IPS-NIHi11 (cell line): ENCODE measurements at places on chromosomes 2 and 18.

DNA sequence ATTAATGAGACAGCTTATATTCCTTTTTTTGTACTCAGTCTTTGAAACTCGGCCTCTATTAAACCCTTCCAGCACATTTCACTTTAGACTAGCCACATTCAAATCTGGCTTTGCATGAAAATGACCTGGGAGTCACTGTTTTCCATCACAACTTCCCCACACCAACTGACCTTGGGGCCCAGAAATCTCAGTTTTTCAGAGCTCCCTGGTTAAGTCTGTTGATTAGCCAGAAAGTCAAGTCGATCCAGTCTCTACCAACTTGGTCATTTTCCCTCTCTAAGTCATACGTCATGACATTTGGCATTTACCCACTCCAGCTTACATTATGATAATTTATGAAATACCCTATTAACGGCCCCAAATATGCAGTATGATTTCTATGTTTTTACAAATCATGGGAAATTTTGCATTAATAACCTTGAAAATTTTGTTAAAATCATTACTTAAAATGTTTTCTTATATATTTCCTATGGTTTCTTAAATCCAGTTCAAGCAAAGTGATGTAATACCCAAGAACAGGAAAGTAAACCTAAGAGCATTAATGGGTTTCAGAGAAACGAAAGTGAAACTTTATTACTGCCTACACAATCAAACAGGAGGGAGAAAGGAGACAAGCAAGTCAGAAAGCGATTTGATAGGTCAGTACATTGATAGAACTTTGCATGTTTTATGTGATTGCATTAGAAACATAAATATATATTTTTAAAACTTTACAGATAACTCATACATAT, 77.1 kb downstream of the SPATS2L start:
- DNase-seq: peak; percentile 47

DNA sequence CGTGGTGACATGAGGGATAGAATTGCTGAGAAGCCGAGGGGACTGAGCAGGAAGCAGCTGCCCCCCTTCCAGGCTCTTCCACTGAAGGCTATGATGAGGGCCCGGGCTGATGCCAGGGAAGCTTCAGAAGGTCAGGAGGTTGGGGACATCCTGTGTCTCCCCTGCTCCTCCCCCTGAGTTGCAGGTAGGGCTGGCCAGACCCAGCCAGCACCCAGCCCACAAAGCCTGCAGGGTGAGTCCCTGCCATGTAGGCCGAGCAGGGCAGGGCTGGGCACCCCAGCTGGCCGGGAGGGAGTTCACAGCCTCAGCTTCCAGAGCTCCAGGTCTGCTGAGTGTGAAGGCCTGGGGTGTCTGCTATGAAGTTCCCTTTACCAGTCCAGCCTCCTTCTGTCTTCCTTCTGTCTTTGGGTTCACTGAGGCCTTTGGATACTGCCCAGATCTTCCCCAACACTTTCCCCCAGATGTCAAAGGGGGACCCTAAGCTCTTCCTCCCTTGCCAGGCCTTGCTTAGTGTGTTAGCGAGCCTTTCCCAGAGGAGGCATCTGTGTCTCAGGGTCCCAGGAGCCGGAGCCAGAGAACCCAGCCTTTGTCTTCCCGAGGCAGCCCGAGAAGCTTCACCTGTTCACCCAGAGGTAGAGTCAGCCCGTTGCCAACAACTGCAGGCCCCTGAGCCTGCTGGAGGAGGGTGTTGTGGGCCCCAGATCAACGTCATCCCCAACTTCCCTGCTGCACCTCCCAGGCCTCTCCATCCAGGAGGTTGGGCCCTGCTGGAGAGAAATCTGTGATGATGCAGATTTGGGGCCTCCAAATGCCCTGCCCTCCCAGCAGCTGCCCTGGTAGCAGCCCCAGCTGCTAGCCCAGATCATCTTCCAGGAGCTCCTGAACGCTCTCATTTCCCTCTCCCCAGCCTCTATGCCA, 3.6 kb upstream of the NCL start:
- no peak for DNase-seq

DNA sequence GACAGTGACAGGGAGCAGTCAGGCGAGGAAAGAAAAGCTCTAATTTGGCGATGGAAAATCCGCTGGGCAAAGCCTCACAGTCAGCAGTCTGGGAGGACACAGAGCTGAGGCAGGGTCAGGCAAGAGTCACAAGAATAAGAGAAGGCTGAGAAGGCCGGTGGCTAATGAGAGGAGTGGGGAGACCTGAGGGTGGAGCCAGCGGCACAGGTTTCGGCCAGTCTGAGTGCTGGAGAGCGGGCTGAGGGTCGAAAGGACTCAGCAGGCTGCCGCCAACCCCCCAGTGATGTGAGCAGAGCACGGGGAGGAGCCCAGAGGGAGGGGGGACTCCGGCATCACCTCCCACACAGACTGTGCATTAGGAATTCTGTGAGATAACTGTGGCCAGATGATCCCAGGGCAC, 500.6 kb upstream of the MYT1L start:
- DNase-seq: peak; percentile 52

- no peak for DNase-seq
Measured at GRCh38 chr2:41694536-41695049, 353.2 kb upstream of the PKDCC start.

DNA sequence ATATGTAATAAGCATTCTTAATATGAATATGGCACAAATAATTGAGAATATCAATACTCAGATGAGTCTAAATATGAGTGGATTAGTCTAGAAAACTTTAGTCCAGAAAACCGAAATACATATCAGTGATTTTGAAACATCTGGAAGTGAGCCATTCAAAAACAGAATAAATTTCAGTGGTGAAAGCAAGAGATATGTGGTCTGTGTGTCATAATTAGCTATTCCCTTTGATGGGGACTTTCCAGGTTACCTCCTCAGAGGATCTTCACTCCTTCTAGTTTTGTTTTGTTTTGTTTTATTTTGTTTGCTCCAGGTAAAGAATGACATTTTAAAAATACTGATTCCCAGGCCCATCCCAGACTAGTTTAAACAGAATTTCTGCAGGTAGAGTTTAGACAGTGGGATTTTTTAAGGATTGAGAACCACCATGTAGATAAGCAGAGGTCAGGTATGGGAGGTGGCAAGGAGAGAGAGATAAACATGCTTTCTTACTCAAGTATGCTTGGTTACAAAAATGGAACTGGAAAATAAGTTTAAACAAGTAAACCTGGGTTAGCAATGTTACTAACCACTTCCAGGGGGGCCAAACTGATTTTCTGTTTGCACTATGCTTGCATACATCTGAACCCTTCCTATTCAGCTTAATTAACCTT, 70.7 kb downstream of the NABP1 start:
- no peak for DNase-seq

GRCh38 chr2:795531-796041, 118.4 kb upstream of the TMEM18 start:
- DNase-seq: no peak

DNA sequence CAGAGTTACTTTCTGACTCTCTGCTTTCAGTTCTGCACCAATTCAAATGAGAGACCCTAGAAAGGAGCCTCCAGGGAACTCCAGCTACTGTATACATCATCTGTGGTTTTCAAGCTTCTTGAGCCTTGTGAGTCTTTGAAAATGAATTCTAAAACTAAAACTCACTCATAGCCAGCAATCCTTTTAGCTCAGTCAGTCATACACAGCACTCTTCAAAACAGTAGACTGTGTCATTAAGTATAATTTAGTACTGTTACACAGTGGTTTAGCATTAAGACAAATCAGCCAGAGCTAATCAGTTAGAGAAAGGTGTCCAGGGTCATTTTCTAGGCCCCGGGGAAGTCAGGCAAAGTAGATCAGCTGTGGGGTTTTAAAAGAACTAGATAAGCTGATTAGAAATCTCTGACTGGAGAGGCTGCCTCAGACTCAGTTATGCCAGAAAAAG, 322.1 kb upstream of the THUMPD2 start:
- DNase-seq: no peak

GRCh38 chr18:45542043-45542442, 73.2 kb upstream of the SLC14A2 start:
- no peak for DNase-seq
